ENCODE measurements at places on chromosomes 6 and 20.
A peak's percentile ranks its signal among the peaks of the same experiment; 100 is the strongest.

- DNase-seq, result no peak
Observed at GRCh38 chr6:11702500-11703130, 76.0 kb downstream of the ADTRP start.

DNA sequence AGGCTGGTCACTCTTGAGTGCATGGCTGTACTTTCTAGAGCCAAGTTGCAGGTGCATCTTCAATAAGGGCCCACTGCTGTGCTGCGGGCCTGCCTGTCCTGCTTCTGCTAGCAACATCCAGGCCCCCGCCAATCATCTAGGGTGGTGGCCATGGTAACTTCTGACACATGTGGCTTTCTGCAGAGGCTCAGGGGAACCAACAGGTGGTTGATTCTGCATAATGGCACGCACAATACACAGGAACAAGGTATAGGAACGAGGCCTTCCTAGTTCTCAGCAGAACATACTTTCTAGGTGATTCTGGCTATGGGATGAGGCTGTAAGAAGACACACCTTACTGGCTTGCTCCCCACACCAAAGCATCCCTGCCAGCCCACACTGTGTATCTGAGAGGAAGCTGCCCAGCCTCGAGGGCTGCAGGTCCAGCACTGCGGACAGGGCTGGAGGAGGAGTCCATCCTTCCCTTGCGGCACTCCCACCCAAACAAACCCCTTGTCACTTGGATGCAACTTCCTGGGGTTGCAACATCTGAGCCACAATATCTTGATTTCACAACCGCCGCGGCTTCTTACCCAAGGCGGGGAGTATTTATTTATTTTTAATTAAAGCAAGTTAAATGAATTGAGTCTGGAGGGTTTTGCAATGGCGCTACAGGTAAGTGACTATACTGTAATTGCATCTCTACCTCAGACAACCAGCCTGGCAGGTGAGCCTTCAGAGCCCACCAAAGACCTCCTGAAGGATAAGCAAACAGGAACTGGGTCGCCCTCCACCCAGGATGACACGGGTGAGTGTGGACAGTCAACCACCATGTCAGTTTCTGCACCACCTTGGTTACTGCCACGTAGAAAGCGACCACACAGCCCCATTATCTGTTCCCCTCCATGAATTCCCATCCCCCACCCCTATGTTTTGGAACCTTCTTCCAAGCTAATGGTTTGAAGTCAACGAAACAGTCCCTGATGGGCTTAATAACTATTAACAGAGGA, 49.6 kb downstream of the SULF2 start:
- DNase-seq, result no peak

- DNase-seq, result no peak
Observed at GRCh38 chr6:119312875-119313338, 36.7 kb downstream of the MAN1A1 start.

GRCh38 chr20:5191829-5192569, 65.2 kb downstream of the CDS2 start:
- peak; percentile 24 for DNase-seq

GRCh38 chr6:63558278-63558677, 14.0 kb upstream of the LOC128125822 start:
- DNase-seq, result no peak

DNA sequence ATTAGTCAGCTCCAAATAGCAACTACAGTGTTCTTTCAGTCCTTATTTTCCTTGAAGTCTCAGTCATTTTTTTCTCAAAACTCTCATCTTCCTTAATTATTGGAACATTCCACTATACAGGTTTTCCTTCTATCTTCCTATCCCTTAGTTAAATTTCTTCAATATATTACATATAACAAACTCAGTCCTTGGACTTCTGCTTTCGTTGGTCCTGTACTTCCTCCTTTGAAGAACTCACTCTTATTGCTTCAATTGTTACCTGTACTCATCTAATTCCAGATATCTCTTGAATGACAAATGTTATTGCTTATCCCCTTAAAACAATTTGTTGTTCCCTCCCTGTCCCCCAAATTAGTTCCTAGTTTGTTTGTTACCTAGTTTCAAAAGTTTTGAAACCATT, 67.7 kb upstream of the NOTCH4 start:
- DNase-seq, result no peak

DNA sequence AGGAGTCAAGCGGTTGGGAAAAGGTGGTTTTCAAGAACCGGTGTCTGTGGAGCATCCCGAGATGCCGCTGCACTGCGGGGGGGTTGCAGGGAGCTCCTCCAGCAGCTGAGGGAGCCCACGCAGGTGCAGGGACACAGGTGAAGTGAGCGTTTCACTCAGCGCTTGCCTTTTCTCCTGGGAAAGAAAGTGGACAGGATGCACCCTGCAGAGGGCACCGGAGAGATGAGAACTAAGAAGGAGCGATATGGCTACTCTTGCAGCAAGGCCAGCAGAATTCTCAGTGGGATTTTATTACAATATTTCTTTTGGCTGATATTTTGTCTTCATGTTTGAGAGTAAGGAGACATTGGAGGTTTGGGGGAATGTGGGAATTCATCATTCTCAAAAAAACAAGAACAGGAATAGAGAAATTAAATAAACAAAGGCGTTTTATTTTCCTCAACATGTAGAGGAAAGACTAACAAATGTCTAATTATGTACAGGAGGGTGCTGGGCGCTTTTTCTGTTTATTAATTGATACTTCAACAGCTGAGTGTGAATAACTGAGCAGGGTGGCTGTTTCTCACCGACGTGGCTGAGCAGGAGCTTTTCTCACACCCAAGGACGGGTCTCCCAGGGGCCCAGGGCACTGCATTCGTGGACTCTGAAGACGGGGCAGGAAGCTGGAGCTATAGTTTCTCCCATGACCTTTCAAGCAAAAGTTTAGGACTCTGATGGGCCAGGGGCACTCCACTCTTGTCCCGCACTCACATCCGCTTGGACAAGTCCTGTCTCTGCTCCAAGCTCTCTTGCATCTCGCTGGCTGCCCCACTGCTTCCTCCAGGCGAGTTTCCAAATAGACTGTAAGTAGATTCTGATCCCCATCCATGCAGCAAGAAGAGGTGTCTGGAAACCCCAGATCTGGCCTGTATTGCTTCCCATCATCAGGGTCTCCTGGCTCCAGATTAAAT, 176.1 kb downstream of the SMOC2 start:
- DNase-seq, result peak; percentile 43

- no peak for DNase-seq
Observed at GRCh38 chr6:145866456-145867396, 52.1 kb upstream of the FBXO30 start.

- DNase-seq, result no peak
Observed at GRCh38 chr6:56037601-56038000, 162.2 kb upstream of the BMP5 start.

GRCh38 chr6:15426901-15427300, 181.0 kb downstream of the JARID2 start:
- DNase-seq, result no peak

GRCh38 chr6:124970243-124970642, 8.0 kb downstream of the RNF217 start:
- DNase-seq, result no peak

GRCh38 chr20:47676912-47677634, 108.2 kb downstream of the SULF2 start:
- no peak for DNase-seq

- DNase-seq, result no peak
Observed at GRCh38 chr6:9623985-9624384, 790.9 kb downstream of the TFAP2A start.

GRCh38 chr6:134352786-134353480, 35.0 kb upstream of the SGK1 start:
- DNase-seq, result no peak

GRCh38 chr6:53309059-53309900, 39.5 kb downstream of the ELOVL5 start:
- no peak for DNase-seq

GRCh38 chr6:8736156-8736895, 301.0 kb upstream of the SLC35B3 start:
- no peak for DNase-seq

DNA sequence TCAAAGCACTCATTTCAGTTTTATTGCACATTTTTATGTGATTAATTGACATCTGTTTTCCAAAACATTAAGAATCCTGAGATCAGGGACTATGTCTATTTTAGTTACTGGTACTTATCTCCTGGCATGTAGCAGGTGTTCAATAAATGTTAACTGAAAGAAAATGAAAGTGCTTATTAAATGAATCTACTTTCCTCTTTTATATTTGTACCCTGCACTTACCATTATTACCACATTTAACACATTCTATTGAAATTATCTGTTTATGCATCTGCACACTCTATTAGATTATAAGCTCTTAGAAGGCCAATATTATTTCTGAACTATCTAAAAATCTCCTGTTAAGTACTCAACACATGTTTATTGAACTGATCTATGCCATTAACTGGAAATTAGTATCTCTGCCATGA, 131.9 kb downstream of the EPM2A start:
- DNase-seq, result no peak

- no peak for DNase-seq
Observed at GRCh38 chr6:14730654-14731053, 515.2 kb upstream of the JARID2 start.

- no peak for DNase-seq
Observed at GRCh38 chr20:1267161-1267560, 1.1 kb downstream of the SNPH start.

- DNase-seq, result no peak
Observed at GRCh38 chr20:46349742-46350056, 41.4 kb upstream of the CDH22 start.

DNA sequence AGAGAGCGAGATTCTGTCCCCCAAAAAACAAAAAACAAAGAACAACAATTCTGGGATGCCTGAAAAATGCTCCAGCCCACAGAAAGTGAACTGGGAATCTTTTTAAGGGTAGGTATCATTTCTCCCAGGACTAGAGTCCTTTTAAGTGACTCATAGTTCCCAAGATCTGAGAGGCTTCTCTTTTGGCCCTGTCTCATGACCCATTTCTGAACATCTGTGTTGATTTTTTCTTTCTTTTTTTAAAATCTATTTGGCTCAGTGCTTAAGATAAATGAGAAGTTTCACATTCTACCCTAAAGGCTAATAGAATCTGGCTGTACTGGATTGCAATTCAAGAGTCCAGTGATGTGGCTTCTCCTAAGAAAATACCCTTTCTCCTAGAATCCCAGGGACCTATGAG, 217.6 kb upstream of the FOXQ1 start:
- no peak for DNase-seq

- DNase-seq, result no peak
Observed at GRCh38 chr20:62087227-62087626, 21.5 kb upstream of the TAF4 start.

GRCh38 chr20:54115172-54115854, 44.9 kb upstream of the BCAS1 start:
- DNase-seq, result no peak

- no peak for DNase-seq
Observed at GRCh38 chr20:24969186-24970029, 20.3 kb downstream of the CST7 start.

- DNase-seq, result no peak
Observed at GRCh38 chr20:58342104-58342945, 32.8 kb downstream of the RAB22A start.

- DNase-seq, result no peak
Observed at GRCh38 chr6:22596011-22596410, 26.6 kb downstream of the HDGFL1 start.

- no peak for DNase-seq
Observed at GRCh38 chr6:147905711-147906110, 397.2 kb downstream of the SAMD5 start.

- no peak for DNase-seq
Observed at GRCh38 chr6:97870273-97870672, 587.3 kb upstream of the MMS22L start.

GRCh38 chr6:85008296-85009009, 244.1 kb upstream of the TBX18 start:
- DNase-seq, result no peak

DNA sequence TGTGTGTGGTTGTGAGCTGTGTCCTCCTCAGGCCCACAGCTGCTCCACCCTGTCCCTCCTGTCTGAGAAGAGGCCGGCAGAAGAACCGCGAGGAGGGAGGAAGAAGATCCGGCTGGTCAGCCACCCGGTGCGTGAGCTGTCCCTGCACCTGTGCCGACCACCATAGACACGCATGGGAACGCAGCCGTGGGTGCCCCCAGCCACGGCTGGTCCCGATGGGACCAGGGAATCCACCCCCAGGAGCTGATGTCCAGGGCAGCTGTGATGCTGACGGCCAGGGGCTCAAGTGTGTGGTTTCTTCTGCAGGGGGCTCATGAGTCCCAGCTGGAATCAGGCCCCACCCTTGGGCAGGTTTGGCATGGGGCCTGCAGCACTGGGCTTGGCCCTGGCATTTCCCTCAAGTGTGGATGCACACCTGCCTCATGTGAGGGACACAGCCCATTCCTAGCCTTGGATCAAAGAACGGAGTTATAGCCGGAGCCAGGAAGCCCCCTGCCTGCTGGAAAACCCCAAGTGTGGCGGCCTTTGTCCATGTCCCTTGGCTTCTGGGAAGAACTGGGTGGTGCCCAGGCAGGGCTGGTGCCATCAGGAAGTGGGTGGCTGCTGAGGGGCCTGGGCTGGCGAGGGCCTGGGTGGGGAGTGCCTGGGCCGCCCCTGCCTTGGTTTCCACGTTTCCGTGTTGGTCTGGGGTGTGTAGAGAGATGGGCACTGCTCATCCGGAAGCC, 4.6 kb upstream of the TNFRSF6B start:
- DNase-seq, result no peak

DNA sequence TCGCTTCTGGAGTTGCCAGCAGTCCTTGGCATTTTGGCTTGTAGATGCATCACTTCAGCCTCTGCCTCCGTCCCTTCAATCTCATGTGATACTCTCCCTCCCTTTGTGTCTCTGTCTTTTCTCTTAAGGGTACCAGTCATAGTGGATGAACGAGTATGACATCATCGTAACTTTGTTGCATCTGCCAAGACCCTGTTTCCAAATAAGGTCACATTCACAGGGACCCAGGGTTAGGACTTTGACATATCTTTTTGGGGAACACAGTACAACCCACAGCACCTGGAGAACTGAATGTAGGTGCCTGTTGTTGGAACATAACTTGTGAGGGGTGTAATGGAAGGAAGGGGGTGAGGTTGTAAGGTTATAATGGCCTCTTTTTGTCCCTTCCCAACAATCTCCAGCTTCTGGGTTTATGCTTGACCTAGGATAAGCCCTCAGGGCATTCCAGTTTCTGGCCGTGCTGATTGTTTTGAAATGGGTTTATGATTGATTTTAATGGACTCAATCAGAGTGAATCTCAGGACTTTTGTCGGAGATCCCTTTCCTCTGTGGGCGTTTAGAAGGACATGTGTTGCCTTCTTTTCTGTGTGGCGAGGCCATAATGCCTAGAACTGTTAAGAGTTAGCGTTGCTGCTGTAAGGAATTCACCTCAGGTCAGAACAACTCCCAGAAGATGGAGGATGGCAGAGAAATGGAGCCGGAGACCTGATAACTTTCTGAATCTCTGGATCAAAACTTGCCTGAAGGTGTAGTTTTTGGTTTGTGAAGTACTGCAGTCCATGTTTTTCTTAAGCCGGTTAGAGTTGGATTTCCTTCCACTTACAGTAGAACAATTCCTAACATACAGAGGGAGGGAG, 9.2 kb downstream of the ATRN start:
- DNase-seq, result no peak

DNA sequence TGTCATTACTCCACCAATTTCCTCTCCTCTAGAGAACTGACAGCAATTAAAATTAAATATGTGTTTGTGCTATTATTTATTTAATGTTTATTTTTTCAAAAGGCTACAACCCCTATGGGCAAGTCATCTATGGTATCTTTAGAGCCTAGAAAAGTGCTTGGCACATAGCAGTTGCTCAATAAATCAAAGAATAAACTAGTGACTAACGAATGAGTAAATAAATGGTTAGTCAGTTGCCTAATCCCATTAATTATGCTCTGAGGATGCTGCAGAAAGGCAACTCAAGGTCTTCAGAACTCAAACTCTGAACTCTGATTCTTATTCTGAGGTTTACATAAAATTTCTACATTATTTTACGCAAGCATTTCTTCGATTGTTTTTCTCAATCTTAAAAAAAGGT, 193.0 kb upstream of the TSHZ2 start:
- DNase-seq, result no peak

All from WERI-Rb-1 (cell line).